ENCODE measurements at places on chromosomes 12 and 14. TPM values are rescaled to one million over a fixed set of nuclear protein-coding genes. Genes with fewer than 3 reads are reported as not detected.

The TEX52 gene
- total RNA-seq = not detected

The NEUROD4 gene
- total RNA-seq = not detected

The LRRIQ1 gene
- total RNA-seq = not detected

DNA sequence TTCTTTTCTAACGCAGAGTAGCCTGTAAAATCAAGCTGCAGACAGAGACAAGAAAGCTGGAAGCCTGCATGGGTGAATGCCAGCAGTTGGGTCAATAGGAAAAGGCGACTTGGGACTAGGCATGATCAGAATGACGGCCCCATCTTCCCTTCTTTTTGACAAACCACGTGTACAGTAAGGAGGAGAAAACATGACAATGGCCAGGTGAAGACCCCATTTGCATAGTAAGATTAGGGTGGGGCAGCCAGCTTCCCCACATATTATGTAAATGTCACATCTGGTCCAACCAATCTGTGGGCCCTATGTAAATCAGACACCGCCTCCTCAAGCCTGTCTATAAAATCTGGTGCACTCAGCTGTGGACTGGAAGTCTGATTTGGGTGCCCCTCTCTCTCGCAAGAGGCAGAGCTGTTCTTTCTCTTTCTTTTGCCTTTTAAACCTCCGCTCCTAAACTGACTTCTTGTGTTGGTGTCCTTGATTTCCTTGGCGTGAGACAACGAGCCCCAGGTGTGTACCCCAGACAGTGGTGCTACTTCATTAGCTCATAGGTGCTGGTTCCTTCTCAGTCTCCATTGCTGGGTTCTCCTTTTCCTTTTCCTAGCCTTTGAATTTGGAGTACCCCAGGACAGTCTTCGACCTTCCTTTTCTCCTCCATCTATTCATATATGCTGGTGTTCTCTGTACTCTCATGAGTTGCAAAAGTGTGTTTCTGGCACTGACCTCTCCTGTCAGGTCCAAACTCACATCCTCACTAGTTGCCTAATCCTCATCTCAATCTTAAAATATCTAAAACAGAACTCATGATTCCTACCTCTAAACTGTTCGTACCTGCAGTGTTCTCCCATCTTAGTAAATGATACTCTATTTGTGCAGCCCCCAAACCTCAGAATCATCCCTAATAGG, 9.4 kb upstream of the DHRS7 start:
- no peaks in the 10 kb centered on the region for H3K36me3 ChIP-seq
- H3K4me1 ChIP-seq = no peaks in the 10 kb centered on the region
- DNase-seq = no peak
- no peak overlapping the region for H3K4me3 ChIP-seq
- H3K27ac ChIP-seq = no peak overlapping the region

- H3K27me3 ChIP-seq = no peaks in the 10 kb centered on the region
- H3K4me1 ChIP-seq = no peaks in the 10 kb centered on the region
- no peak overlapping the region for H3K4me3 ChIP-seq
- peaks cover 70% of the 10 kb centered on the region for H3K36me3 ChIP-seq
- DNase-seq = no peak
Measured at GRCh38 chr12:115968211-115968610, 309.3 kb downstream of the MED13L start.

All from adrenal gland (tissue), 19 donors.